ENCODE measurements at places on chromosomes 6 and 20.

- DNase-seq, result no peak
Measured at GRCh38 chr6:97040355-97040860, 115.9 kb downstream of the KLHL32 start.

DNA sequence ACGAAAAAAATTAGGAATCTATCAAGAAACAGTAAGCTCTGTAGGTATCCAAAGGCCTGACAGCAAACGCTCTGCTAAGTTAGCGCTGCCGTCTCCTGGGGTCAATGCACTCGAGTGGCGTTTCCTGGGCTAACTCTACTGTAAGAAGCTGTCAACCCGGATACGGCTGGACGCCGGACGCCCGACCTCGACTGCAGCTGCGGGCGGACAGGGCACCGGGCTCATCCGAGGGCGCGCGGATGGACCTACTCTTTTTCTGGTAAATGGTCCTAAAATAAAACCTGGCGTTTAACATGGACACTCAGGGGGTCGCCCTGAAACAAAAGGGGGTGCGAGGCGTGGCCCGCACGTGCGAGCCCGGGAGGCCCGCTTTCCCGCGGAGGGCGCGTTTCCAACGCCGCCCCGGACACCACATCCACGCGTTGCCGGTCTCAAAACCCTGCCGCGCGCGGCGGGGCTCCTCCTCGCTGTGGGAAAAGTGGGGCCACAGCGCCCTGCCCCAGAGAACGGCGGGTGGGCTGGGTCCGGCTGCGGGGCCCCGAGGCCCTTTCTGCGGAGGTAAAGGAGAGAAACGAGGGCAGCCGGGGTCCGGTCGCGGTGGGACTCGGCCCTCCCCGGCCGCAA is 537 bp downstream of the TCP1 start:
- no peak for DNase-seq

- DNase-seq, result no peak
Measured at GRCh38 chr6:38543022-38543421, 96.7 kb downstream of the BTBD9 start.

GRCh38 chr6:166495487-166496314 is 90.8 kb downstream of the RAMACL start:
- DNase-seq, result no peak

- no peak for DNase-seq
Measured at GRCh38 chr20:8039042-8039441, 19.5 kb upstream of the TMX4 start.

DNA sequence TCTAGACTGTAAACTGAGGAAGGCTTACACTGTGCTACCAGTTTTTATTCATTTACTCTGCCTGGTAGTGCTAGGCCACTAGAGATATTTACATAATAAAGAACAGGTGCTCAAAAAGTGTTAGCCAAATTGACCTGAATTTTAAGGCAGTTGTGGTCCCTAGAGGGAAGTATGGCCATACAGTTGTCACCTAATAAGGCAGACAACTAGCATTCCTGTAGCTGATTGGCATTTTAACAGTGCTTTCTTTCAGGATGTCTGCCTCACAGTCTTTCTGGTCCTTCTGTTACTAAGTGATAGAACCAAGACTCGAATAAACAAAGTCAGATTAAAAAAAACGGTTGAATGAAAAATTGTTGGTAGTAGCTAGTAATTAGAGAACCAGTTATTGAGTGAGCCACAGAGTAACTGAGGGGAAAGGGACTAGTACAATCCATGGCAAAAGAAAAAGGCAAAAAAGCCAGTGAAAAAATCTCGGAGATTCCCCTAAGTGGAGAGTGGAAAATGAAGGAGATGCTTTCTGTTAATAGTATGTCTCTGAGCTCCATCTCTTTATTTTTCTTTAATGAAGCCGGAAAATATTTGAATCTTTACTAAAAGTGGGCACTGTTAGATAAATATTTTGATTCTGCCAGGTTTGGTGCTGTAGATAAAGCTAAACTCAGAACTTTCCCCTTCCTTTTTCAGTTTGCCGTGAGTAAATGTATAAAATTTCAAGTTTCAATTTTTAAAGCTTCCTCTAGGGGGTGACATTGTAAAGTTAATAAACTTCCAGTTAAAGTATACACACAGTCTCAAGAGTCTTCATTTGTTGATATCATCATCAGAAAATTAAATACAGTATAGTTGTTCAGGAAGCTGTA is 9.1 kb downstream of the VTA1 start:
- no peak for DNase-seq
